ENCODE measurements at places on chromosomes 6 and 20. TPM values are rescaled to one million over a fixed set of nuclear protein-coding genes. Genes with fewer than 3 reads are reported as not detected.

DNA sequence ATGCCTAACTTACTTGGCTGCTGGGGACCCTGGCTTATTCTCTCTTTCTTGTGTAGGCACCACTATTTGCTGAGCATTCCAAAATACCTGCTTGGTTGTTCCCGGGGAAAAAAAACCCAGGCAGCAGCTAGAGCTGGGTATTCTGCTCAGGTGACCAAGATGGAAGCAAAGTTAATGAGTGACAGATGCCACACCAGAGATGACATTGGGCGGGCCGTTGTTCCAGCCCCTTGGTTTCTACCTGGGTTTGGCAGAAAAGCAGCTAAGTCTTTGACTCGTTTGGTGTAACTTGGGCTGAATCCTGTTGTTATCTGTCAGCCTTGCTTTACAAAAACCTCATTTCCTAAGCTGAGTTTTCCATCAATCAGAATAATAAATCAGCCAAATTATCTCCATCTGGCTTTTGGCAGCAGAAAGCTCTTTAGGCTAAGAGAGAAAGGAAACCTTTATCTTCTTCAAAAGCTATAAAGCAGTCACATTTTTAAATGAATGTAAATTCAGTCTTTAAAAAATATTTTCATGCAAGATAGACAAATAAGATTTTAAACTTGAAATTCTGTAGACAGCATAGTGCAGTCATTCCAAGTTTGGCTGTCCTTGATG is 202.0 kb upstream of the GMDS start:
- no peak for DNase-seq

DNA sequence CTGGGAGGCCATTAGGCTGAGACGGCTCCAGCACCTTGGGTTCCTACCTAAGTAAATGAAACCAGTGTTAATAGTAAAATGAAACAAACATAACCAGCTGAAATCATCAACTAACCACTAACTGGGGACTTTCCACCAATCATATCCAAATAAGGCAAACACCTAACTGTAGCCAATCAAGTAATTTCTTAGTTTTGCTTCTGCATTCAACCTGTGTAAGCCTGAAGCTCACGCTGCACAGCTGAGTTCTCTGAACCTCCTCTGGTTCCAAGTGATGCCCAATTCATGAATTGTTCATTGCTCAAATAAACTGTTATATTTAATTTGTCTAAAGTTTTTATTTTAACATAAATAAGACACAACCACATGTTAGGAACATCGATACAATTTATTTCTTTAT is 22.5 kb downstream of the KLHL32 start:
- peak; percentile 48 for DNase-seq

LBP gene
- polyA plus RNA-seq = not detected

- no peak for DNase-seq
Measured at GRCh38 chr6:52598123-52598823, 21.4 kb upstream of the TRAM2 start.
